ENCODE measurements at places on chromosomes 12 and 14.

DNA sequence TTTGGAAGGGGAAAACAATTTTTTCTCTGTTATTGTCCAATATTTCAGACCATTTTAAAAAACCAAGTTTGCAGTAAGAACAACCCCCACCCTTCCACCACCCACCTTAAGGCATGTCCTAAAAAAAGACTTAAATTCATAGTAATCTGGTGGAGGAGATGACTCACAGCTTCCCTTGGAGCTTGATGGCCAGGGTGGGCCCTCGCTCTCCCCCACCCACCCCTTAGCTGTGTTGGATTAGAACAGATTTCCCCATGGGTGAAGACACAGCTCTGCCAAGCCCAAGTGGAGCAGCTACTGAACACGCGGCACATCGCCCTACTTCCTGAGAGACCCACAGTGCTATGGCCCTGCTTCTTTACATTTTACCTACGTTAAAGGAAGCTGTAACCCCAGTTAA is 140.3 kb downstream of the GCH1 start:
- no peak for DNase-seq

- no peak for DNase-seq
Observed at GRCh38 chr12:50647479-50647878, 116.4 kb upstream of the ATF1 start.

DNA sequence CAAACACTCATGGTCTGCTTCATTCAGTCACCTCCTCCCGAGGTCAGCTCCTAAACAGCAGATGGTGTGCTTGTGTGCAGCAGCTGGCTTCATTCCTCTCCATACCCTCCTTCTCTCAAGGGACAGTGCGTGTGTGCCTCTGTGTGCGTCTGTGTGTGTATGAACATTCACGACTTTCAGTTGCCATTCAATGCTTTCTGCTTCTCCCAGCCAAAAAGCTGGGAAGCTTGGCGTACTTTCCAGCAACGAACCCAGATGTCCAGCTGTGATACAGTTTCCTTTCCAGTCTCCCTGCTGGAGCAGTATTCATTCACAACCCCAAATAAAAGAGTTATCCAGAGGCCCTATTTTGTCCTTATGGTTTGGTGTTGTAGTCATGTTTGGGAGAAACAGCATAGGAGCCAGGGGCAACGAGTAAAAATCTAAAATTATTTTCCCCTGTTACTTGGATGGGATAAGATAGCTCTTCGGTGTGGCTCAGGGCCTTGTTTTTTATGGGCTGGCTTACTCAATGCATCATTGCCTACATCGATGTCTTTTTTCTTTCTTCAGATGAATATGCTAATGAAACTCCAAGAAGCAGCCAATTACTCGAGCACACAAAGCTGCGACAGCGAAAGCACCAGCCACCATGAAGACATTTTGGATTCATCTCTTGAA is 379.3 kb downstream of the NAV3 start:
- peak; percentile 97 for DNase-seq

GRCh38 chr12:75660107-75660530 is 148.7 kb upstream of the KRR1 start:
- DNase-seq: no peak

DNA sequence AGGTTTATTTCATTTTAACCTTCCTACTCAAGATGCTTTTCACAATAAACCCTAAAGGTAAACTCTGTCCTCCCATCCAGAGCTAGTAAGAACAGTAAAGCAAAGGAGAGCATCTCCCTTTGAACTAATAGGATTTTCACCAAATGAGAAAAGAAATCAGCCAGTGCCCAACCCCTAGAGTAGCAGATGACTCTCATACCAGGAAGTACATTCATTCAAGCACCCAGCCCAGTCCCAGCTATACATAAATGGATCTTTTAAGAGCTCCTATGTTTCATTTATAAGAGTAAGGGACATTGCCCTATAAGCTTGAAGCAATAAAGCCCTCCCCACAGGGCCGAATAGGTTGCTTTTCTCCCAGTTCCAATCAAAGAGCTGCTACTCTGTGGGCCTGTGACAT is 7.6 kb downstream of the BAZ2A start:
- DNase-seq: no peak

DNA sequence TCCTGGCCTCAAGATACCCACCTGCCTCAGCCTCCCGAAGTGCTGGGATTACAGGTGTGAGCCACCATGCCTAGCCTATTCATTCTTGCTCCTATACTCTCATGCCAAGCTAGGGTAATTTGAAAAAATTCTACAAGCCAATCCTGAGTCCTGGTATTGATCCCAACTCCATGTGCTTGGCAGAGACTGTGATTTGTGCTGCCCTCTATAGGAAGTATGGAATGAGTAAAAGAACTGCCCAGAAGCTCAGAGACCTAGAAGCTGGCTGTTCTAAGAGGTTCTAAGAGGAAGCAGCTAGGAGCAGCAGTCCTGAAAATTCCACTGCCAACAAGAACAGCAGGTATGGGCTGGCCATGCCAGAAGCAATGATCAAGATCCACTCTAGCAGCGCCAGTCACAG is 402.5 kb downstream of the PCNX1 start:
- DNase-seq: no peak

- no peak for DNase-seq
Observed at GRCh38 chr14:100117026-100117425, 42.4 kb downstream of the DEGS2 start.

DNA sequence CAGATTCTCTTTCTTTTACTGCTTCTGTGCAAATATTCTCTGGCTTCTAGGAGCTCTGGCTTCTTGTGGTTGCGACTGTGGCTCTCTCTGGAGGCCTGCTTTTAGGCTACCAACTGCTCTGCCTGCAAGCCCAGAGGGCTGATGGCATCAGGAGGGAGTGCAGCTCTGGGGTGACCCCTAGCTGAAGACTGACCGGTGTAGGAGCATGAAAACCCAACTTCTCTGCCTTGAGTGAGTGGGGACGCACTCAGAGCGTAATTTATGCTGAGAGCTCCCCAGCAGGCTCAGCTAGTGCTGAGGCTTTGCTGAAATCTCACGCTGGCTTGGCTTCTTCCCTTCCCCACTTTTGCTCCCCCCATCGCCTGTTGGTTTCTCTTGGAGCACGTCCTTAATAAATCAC is 29.9 kb upstream of the RBM19 start:
- DNase-seq: no peak

- DNase-seq: no peak
Observed at GRCh38 chr12:121053706-121054105, 14.7 kb upstream of the OASL start.

- no peak for DNase-seq
Observed at GRCh38 chr12:21353487-21353886, 18.8 kb upstream of the SLCO1A2 start.

- no peak for DNase-seq
Observed at GRCh38 chr14:96056509-96057422, 17.6 kb downstream of the C14orf132 start.

DNA sequence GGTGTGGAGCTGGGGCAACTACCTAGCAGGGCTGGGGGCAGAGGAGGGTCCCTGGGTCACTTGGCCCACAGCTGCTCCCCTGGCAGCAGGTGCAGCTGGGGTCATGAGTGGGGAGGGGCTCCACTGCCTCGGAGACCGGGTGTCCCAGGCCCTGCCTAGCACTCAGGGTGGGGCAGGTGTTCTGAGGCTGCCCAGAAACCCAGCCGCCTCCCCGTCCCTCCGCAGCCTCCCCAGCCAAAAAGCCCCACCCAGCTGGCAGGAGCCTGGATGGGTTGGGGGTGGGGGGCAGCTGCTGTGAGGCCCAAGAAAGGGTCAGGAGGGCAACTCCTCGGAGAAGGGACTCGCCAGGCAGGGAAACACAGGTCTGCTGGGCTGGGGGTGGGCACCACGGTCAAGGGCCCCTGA is 11.2 kb downstream of the AHNAK2 start:
- no peak for DNase-seq

DNA sequence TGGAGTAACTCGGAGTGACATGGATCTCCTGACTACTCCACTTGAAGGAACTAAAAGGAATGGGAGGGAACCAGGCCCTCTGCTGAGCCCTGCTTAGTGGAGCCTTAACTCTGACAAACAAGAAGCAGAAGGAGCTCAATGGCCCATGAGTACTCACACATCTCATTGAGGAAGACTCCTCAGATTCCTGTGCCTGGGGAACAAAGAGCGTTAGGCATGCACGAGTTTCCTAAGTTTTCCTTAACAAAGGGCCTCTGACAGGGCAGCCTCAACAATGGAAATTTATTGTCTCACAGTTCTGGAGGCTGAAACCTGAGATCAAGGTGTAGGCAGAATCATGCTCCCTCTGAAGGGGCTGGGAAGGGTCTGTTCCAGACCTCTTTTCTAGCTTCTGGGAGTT is 185.7 kb upstream of the NTF3 start:
- no peak for DNase-seq

GRCh38 chr12:64273527-64274403 is 51.7 kb upstream of the KICS2 start:
- DNase-seq: no peak

GRCh38 chr14:69921052-69921451 is 41.8 kb downstream of the SMOC1 start:
- no peak for DNase-seq

DNA sequence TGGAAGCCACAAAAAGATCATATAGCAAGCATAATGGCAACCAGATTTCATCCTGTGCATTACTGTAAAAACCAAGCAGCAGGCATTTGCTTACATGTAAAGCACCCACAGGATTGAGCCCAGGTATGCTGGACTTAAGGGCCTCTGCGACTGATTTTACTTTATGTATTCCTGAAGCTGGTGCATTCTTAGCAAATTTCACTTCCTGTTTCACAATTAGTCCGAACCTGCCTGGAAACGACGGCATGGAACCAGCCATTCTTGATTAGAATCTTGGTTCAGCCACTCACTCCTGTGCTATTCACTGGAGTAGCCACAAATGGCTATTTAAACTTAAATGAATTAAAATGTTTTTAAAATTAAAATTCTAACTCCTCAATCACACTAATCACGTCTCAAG is 239.2 kb downstream of the NUAK1 start:
- DNase-seq: no peak

DNA sequence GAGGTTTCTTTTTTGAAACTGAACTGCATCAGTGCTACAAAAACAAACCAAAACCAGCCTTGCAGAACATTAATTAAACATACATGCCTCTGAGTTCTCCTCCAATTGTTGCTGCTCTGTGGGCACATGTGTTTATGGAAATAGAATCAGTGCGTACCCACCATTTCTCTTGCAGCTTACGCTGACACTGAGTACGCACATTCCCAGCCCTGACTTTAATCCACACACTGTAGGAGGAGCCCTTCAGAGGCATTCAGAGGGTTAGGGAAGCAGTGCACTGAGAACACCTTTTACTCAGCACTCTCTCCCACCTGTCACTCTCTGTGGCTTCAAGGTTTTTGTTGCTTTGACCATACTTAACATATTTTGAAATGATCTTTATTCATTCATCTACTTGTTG is 250.5 kb upstream of the PWP1 start:
- DNase-seq: no peak

DNA sequence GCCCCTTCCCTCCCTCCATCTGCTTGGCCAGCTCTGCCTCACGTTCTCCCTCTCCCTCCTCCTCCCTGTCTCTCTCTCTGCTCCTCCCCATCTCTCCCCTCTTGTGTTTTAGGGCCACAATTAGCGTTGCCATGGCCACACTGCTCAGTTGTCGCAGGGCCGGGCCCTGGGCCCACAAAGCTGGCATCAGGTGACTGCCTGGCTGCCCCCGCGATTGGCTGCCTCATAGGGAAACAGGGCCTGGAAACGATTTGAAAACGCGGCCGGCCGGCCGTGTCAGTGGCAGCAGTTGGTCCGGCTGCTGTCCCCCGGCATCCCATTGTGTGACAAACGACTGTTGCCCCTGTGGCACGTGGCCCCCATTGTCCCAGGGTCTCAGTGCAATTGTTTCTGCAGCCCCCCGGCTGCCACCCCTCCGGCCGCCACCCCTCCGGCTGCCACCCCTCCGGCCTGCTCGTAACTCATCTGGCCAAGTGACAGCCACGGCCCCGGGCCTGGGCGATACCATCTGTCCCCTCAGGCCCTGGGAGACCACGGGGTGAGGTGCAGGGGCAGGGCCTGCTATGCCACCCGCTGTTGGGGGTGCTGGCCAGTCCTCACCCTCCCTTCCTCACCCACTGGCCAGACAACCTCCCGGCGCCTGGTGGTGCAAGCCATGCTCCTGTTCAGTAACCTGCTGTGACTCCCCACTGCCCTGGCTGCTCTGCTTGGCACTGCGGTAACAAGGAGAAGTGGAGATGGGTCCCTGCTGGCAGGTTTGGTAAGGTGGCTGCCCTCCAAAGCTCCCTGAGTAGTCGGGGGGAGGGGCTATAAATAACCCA is 17.4 kb downstream of the FOXN4 start:
- peak; percentile 96 for DNase-seq

DNA sequence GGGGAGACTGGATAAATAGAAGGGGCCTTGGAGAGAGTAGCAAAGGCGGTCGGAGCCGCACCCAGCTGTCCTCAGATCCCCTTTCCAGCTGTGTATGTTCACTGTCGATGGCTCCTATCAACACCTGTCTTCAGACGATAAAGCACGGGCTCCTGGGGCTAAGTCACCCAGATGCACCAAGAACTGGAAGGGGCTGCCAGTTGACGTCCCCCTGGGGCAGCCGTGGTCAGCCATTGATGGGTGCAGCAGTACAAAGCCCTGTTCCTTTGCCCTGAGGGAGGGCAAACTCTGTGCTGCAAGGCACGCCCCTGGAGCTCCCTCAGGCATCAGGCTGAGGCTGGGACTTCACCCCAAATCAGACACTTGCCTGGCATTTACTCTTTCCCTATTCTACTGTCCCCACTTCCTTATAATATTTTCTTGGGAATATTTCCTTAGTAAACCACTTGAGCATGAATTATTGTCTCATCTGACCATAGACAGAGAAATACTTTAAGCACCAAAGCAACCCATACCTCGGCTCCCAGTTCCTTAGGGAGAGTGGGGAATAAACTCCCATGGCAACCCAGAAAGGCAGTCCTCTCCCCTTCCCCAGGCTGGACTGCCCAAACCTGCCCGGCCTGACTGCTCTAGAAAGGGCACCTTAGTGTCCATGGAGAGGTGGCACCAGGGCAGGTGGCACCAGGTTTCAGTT is 59.6 kb upstream of the SCN8A start:
- no peak for DNase-seq

- DNase-seq: no peak
Observed at GRCh38 chr14:73188501-73188911, 48.8 kb upstream of the PAPLN start.

- DNase-seq: no peak
Observed at GRCh38 chr14:65291531-65291930, 121.0 kb upstream of the FUT8 start.

GRCh38 chr12:89970722-89971121 is 262.1 kb upstream of the ATP2B1 start:
- no peak for DNase-seq

GRCh38 chr14:94601884-94602391 is 10.3 kb upstream of the SERPINA3 start:
- DNase-seq: no peak

DNA sequence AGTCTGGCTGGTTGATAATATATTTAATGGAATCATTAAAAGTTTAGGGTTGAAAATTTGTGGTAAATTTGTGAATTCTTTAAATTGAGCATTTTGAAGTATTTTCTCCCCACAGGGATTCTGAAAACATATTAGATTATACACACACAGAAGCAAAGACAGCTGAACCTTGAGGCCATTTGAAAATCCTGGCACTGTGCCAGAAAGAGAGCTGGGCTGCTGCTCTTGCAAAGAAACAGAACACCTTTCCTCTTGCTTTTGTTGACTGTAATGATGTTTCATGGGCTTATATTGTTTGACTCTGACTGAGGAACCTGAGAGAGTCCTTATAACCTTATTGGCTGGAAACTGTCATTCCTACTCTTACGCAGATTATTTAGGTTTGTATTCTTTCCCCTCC is 4.8 kb downstream of the RNF34 start:
- DNase-seq: peak; percentile 94

- no peak for DNase-seq
Observed at GRCh38 chr14:66174453-66174891, 311.7 kb upstream of the CCDC196 start.
